Stimulated activated CD4-positive, alpha-beta T cell treated with anti-CD3 and anti-CD28 coated beads, Interleukin-2, amount 100 ng/mL, for 4 hours (primary cell): ENCODE measurements at places on chromosomes 16 and 17.

- DNase-seq: no peak
Observed at GRCh38 chr16:57348327-57348726, 10.3 kb upstream of the CCL22 start.

- DNase-seq: no peak
Observed at GRCh38 chr17:48850792-48851323, 20.0 kb downstream of the CALCOCO2 start.

DNA sequence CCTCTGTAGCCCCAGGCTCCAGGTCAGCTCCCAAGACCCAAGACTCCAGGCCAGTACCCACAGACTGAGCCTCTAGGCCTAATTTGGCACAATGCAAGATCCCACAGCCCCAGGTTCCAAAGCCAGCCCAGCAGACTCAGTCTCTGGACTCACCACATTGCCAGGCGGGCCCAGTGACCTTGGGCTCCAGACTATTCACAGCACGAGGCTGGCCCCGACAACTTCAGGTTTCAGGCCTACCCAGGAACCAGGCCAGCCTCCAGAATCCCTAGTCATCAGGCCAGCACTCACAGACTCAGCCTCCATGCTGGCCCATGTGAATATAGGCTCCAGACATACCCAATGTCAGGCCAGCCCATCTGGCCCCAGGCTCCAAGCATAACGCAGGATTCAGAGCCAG, 103.8 kb downstream of the CEP112 start:
- no peak for DNase-seq

- DNase-seq: no peak
Observed at GRCh38 chr17:66167189-66167815, 24.6 kb downstream of the CEP112 start.

- DNase-seq: no peak
Observed at GRCh38 chr16:48611329-48612137, 1.6 kb upstream of the N4BP1 start.

DNA sequence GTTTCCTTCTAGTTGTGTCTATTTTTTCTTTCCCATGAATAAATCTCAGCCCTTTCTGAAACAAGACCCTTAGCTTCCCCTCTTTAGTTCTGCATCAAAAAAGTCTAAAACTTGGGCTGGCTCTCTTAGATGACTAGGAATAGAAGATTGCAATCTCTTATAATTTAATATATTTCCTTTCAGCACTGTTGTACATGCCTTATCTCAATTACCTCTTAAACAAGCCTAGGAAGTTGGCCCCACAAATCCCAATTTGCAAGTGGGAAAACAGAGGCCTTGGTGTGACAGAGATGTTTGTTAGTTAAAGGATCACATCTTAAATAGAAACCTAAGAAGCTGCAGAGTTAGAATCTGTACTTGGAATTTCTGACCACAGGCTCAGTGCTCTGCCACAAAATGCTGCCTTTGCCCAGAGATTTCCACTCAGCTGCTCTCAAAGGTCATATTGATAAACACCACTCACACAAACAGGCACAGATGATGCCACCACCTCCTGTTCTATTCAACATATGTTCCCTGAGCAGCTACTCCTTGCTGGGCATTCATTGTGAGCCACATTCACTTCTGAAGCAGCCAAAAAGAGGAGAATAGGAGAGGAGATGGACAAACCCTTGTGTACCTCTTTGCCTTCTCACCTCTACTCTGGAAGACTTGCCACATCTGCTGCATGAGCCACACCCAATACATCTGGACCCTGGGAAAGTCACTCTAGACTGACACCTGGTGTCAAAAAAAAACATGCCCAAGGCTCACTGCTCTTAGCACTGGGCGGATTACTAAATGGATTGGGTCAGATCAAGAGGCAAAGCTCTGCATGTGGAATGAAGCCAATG, 5.5 kb downstream of the CCDC182 start:
- DNase-seq: no peak

GRCh38 chr16:19011169-19011731, 27.5 kb downstream of the TMC7 start:
- no peak for DNase-seq

- no peak for DNase-seq
Observed at GRCh38 chr17:42431758-42432161, 8.7 kb upstream of the CAVIN1 start.

DNA sequence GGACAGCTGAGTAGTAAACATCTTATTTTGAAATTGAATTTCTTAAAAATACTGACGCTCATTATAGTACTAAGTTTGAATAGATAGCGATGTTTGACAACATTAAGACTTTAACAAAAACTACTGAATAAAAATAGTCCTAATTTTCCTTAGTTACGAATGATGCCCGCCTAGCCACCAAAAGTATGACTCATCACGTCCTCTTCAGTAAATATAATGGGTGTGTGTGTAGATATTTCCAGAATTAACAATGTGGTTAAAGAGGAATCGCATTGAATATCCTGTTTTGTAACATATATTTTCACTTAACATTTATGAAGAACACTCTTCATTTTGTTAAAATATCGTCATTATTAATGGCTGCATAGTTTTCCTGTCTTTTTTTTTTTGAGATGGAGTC, 187.6 kb downstream of the MYO1D start:
- no peak for DNase-seq

- no peak for DNase-seq
Observed at GRCh38 chr17:78226759-78227454, 4.5 kb upstream of the TMEM235 start.

GRCh38 chr17:29760279-29761039, 137.7 kb upstream of the CORO6 start:
- DNase-seq: peak; percentile 42

GRCh38 chr17:41695954-41696757, 7.5 kb downstream of the EIF1 start:
- peak; percentile 65 for DNase-seq

- no peak for DNase-seq
Observed at GRCh38 chr16:24027466-24027865, 191.7 kb downstream of the PRKCB start.

GRCh38 chr17:31803494-31804213, 55.4 kb downstream of the COPRS start:
- DNase-seq: no peak

DNA sequence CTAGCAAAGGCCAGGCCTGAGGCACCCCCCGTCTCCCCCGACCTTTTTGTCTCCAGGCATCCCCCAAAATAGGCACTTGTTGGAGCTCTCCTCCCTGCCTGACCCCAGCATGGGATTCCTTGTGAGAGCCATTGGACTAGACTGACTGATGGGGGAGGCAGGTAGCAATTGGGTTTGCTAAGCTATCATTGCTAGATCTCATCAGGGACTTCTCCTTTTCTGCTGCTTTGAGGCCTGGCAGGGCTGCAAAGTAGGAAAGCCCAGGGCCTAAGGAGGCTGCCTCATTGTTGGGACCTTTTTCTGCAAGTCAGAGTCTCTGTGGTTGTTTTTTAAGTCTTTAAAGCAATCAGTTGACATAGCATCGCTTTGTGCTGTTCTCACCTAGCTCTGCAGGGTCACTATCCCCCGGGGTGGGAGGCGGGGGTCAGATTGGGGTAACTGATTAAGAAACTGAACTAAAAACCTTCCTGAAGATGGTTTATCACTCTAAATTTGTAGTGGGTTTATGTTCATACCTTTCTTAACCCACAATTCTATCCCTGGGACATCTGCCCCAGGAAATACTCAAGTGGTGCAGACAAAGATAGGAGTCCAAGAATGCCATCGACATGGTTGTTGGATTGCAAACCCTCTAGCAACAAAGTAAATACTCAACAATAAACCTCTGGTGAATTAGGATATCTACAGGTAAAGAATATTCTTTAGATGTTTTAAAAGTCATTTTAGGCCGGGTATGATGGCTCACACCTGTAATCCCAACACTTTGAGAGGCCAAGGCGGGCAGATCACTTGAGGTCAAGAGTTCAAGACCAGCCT, 28.0 kb downstream of the LLGL2 start:
- DNase-seq: no peak

GRCh38 chr16:75083813-75084212, 32.8 kb downstream of the LDHD start:
- DNase-seq: no peak

DNA sequence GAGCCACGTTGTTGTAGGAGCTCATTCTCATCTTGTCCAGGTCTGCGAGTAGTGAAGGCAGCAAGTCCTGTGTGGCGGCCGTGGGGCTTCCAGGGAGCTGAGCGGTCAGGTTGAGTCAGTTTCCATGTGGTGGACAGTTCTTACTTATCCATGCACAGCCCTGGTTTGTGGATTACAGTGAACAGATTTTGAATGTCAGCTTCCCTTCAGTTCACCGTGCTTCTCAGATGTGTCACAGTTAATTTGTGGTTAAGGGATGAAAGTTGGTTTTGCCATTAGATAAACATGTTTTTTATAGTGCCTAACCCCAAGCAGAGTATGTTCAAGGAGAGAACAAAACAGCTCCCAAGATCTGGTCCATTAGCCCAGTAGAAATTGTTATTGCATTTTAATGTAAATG, 103.1 kb downstream of the RPTOR start:
- no peak for DNase-seq

GRCh38 chr16:62060089-62060488, 23.9 kb upstream of the CDH8 start:
- no peak for DNase-seq

GRCh38 chr17:78774956-78775571, 7.0 kb downstream of the CYTH1 start:
- no peak for DNase-seq

GRCh38 chr17:979212-979538, 401 bp downstream of the NXN start:
- no peak for DNase-seq

GRCh38 chr16:51084074-51084928, 66.8 kb downstream of the SALL1 start:
- no peak for DNase-seq

GRCh38 chr16:8665529-8665928, 8.9 kb upstream of the ABAT start:
- no peak for DNase-seq

DNA sequence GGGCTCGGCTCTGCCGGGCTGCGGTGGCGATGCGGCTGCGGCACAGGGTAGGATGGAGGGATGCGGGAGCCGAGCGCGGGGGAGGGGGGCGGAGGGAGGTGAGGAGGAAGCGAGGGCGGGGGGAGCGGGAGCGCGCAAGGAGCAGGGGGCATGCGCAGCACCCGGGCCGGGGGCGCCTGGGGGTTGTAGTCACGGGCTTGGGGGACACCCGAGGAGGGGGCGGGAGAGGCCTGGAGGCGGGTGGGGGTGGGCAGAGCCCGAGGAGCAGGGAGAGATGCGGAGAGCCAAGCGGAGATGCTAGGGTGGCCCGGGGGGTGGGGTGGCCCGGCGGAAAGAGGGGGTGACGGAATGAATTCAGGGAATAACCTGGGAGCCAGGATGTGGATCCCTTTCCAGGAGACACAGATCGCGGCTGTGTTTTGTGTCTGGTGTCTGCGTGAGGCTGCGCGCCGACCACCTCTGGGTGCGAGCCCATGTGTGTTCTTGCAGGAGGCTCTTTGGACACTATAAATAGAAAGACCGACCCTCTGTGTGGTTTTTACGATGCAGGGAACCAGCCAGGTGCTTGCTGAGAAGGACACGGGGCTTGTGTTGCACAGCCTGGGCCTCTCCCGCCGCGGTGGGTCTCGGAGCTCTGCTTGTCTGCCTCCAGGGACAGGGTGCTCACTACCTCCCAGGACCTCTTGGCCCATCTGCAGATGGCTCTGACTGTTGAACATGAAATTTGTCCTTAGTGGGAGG, at the start of gene STX1B:
STX1B (minus strand) TSS at position 54 of the 741 bp plus-strand sequence. CDS start 242 bp downstream, outside the sequence.
- DNase-seq: peak; percentile 47

DNA sequence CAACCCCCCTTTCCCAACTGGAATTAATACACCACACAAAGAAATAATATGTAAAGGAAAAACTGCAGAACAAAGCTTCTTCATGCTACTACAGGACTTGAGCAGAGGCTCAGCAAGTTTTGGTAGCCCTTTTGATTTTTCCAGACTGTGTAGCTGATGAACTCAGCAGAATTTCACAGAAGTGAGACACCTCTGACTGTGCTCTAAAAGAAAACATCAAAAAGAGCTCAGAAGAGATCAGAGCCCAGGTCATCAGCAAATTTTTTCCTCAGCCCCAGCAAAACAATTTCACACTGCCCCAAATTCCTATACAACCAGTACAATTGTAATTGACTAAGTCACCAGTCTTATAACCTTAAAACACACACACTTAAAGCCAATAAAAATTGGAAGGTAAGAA, 38.0 kb downstream of the TTC19 start:
- DNase-seq: no peak

DNA sequence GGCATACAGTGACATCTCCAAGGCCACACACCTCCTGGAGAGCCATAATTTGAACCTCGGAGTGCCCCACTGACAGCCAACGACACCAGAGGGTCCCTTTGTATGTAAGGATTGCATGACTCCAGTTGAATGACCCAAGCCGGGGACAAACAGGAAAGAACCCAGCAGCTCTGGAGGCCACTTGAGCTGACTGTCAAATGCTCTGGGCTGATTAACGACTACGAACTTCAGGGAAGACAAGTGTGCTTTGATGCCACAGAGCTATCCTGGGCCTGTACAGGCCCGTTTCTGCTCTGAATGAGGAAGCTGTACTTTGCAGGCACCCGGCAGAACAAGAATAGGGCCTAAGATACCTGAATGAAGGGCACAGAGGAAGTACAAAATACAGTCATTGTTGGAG, 404.6 kb downstream of the SLC39A11 start:
- no peak for DNase-seq

DNA sequence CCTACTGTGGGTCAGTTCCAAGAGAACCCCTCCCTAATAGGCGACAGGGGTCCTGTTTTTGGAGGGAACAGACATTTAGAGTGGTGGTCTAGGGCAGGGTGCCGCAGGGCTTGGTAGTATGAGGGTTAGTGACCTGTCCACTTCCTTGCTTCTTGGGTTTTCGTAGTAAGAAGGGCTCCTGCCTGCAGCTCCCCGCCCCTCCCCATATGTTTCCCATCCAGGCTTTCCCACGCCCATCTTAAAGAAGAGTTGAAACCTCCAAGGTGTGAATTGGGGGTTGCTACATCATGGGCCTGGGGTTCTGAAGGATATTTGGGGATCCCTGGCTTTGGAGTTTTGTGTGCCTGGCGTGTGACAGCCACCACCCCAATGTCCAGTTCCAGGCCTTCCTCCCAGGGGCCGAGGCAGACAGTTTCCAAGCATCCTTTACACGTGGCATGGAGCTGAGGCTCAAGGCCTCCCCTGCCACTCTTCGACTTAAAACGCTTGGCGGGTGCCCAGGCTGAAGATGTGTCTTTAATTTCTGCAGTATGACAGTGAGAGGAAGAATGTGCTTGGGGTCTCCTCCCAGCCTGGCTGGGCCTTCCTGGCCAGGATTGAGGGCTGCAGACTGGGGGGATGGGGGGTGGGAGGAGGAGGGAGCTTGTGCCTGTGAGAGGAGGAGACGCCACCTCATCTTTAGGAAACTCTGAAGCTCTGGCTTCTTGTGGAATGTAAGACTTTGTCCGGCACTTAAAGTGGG, 2.3 kb upstream of the COL1A1 start:
- no peak for DNase-seq

GRCh38 chr16:8742068-8742467, 55.4 kb downstream of the TMEM186 start:
- no peak for DNase-seq

GRCh38 chr17:81498953-81499600, 13.5 kb downstream of the ACTG1 start:
- no peak for DNase-seq

DNA sequence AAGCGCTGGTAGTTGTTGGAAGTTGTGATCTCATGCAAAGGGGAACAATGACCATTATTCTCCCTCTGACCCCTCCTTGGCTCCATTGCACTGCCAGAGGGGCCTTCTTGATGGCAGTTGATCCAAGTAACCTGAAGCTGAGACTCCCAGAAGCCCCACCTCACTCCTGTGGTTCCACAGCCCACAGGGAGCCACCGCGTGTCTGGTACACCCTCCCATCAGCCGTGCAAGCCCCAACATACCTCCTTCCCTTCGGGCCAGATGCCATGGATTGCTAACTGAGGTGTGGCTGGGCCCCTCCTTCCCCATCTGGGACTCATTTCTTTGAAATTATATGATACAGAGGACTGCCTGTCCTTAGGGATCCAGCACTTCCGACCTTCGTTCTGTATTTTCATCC, 17.8 kb downstream of the SAP30BP start:
- no peak for DNase-seq
